PC-3 (cell line): ENCODE measurements at places on chromosomes 12 and 14. TPM values are rescaled to one million over a fixed set of nuclear protein-coding genes. Genes with fewer than 3 reads are reported as not detected.

Gene MYH6
- not detected in 2 replicates for total RNA-seq

Gene CMA1
- not detected in 2 replicates for total RNA-seq

Gene LMNTD1
- total RNA-seq: not detected in 2 replicates

Gene WASHC3
- total RNA-seq: 24.9 and 34.4 TPM in 2 replicates

Gene FBLN5
- total RNA-seq: 0.17 and 0.58 TPM in 2 replicates
